NCI-H1436 (cell line): ENCODE measurements at places on chromosomes 3 and 15.

GRCh38 chr3:150469031-150469930 lies 61.2 kb downstream of the TSC22D2 start:
- DNase-seq: no peak

- DNase-seq: no peak
Observed at GRCh38 chr15:29689287-29689986, 132.8 kb downstream of the TJP1 start.

- no peak for DNase-seq
Observed at GRCh38 chr15:96331144-96331944, 844 bp downstream of the NR2F2 start.

- DNase-seq: no peak
Observed at GRCh38 chr3:35679409-35680080, 40.2 kb downstream of the ARPP21 start.

GRCh38 chr3:88955274-88955673 lies 152.1 kb upstream of the EPHA3 start:
- no peak for DNase-seq

- no peak for DNase-seq
Observed at GRCh38 chr15:67101911-67102598, 36.7 kb downstream of the SMAD3 start.

DNA sequence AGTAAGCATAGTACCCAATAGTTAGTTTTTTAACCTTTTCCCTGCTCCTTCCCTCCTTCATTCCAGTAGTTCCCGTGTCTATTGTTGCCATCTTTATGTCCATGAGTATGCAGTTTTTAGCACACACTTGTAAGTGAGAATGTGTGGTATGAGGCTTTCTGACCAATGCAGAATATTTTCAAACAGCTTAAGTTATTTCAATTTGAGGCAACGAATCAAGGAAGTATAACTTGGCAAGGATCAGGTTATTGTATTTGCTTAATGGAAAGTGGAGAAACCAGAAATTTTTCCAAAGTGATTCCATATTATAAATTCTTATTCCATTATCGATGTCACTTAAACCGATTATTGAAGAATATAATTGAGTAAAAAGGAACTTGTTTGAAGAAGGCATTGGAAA lies 954.8 kb downstream of the GBE1 start:
- DNase-seq: no peak

GRCh38 chr3:59185591-59186369 lies 136.0 kb upstream of the CFAP20DC start:
- DNase-seq: no peak

- no peak for DNase-seq
Observed at GRCh38 chr3:154690413-154690812, 260.4 kb upstream of the GPR149 start.
